Astrocyte (in vitro differentiated cells and primary cell): ENCODE measurements at places on chromosomes 6 and 20. TPM values are rescaled to one million over a fixed set of nuclear protein-coding genes. Genes with fewer than 3 reads are reported as not detected.

GRCh38 chr20:16944745-16945144, 196.6 kb downstream of the OTOR start:
- DNase-seq: peak; percentile 56

HLA-DPA1 gene
- 0.50 and 1.7 TPM in 2 replicates for total RNA-seq

TREM2 gene
- not detected in 2 replicates for total RNA-seq

APOBEC2 gene
- total RNA-seq: not detected in 2 replicates

GRCh38 chr6:97427648-97428047, 144.6 kb upstream of the MMS22L start:
- no peak for DNase-seq

TUBB2B gene
- 124 and 144 TPM in 2 replicates for total RNA-seq

DNA sequence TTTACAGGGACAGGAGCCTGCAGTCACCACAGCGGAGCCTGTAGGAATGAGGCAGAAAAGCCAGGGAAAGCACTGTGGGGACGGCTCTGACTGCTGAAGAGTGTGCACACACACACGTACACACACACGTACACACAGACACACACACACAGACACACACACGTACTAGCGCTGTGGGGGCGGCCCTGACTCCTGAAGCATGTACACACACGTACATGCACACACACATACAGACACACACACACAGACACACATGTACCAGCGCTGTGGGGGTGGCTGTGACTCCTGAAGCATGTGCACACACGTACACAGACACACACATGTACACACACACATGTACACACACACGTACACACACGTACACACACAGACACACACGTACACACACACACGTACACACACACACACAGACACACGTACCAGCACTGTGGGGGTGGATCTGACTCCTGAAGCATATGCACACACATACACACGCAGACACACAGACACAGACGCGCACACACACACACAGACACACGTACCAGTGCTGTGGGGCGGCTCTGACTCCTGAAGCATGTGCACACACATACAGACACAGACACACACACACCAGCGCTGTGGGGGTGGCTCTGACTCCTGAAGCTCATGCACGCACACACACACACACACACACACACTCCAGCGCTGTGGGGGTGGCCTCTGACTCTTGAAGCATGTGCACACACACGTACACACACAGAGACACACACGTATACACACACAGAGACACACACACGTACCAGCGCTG, 127.3 kb downstream of the DLL1 start:
- DNase-seq: no peak

GRCh38 chr20:15763366-15763765, 809.9 kb downstream of the KIF16B start:
- DNase-seq: peak; percentile 9

DNA sequence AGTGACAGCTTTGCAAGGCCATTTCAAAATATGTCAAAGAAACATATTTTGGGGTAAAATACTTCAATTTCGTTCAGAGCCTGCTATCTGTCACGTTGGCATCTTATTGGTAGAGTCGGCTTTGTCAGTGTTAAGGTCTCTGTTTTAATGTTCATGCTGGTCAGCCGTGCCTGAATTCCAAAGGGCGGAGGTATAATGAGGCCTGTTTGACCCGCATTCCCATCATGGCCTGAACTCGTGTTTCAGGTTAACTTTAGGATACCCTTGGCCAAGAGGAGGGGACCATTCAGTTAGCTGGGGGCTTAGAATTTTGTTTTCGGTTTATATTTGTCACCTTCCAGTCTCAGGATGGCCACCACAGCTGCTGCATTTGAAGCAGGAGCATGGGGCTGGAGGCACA, 236.4 kb downstream of the NFATC2 start:
- DNase-seq: no peak

GRCh38 chr20:58523072-58523970, 8.1 kb upstream of the APCDD1L start:
- peak; percentile 92 for DNase-seq

GRCh38 chr6:97113170-97113569, 169.8 kb downstream of the MMS22L start:
- DNase-seq: no peak

DNA sequence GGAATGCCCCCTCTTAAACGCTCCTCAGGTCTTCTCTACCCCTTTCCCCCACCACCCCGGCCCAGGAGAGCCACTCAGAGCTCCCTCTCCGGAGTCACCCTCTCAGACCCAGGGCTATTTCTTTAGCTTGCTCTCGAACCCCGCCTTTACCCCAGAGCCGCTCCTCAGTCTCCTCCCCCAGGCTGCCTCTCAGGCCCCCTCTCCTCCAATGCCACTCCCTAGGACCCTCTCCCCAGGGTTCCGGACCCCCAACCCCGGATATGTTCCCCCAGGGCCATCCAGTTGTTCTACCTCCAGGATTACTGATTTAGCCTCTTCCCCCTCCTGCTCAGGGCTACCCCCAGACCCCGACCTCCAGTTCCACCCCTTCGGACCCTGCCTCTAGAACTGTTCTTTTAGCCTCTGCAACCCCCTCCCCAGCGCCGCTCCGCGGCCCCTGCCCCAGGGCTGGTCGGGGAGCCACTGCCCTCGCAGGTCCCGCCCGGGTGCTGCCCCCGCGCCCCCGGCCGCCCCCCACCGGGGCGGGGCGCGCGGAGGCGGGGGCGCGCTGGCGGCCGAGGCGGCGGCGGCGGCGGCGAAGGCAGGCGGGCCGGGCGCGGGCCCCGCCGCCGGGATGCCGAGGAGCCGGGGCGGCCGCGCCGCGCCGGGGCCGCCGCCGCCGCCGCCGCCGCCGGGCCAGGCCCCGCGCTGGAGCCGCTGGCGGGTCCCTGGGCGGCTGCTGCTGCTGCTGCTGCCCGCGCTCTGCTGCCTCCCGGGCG, at the start of gene MMP24:
TSS of gene MMP24 (plus strand) at position 565 of the 758 bp plus-strand sequence. CDS start at position 614, 49 bp downstream.
- no peak for DNase-seq

- DNase-seq: peak; percentile 72
Observed at GRCh38 chr6:118748311-118749062, 97.1 kb upstream of the CEP85L start.

DNA sequence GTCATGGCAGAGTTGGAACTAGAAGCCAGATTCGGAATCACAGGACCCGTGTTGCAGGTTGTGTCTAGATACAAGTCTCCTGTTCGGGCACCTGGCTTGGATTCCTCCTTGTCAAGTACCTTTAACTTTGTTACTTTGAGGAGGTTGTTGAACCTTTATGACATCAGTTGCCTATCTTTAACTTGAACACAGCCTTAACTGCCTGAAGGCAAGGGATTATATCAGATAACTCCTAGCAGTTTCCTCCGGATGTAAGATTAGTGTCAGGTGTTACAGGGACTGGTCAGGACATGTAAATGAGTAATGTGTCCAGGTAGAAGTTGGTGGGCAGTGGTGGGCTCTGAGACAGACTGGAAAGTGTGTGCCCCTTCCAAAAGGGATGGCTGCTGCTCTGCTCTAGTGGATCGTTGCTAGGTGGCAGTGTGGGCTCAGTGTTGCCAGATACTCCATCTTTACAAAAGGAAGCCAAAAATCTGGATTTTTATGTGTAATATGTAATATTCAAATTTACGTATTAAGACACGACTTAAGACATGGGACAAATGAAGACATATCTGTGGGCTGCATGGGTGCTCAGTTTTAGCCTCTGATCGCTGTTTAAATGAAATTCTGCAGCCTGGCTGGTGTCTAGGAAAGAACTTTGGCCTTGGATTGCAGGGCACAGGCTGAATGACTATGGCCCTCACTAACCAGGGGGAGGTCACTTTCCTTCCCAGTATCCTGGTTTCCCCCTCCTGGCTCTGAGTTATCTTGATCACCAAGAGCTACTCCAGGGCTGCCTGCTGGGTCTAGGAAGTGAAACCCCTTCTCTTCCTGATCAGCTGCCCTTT, 27.1 kb downstream of the CHMP4B start:
- no peak for DNase-seq

PRRT1 gene
- total RNA-seq: 0.45 and 0.67 TPM in 2 replicates

GABRR1 gene
- not detected in 2 replicates for total RNA-seq

IL17A gene
- total RNA-seq: not detected in 2 replicates

DNA sequence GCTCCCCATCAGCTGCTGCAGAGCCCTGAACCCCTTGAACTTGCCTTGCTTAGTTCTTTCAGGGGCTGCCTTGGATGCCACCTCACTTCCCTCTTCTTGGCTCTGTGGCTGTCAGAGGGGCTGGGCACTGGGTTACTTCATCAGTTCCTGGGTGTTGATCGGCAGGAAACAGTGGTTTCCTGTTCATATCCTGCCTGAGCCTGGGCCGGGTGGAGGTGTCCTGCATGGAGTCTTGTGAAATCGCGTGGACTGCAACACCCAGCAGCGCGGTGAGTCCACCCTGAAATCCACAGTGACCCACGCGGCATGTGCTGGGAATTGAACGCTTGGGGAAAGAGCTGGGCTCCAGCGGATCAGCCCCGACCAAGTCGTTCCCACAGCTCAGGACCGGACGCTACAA, 97.5 kb downstream of the CDH26 start:
- DNase-seq: no peak

WFDC10B gene
- not detected in 2 replicates for total RNA-seq

KCNQ2 gene
- 11.5 and 11.9 TPM in 2 replicates for total RNA-seq

- DNase-seq: no peak
Observed at GRCh38 chr6:108167449-108168089, 1.7 kb downstream of the NR2E1 start.

- peak; percentile 58 for DNase-seq
Observed at GRCh38 chr6:11989386-11989785, 22.7 kb upstream of the HIVEP1 start.

- peak; percentile 94 for DNase-seq
Observed at GRCh38 chr20:25623736-25624499, at the start of gene NANP. Gene NANP (minus strand): TSS chr20:25624014. CDS start chr20:25623948, 66 bp downstream.

TINAG gene
- not detected in 2 replicates for total RNA-seq

DNA sequence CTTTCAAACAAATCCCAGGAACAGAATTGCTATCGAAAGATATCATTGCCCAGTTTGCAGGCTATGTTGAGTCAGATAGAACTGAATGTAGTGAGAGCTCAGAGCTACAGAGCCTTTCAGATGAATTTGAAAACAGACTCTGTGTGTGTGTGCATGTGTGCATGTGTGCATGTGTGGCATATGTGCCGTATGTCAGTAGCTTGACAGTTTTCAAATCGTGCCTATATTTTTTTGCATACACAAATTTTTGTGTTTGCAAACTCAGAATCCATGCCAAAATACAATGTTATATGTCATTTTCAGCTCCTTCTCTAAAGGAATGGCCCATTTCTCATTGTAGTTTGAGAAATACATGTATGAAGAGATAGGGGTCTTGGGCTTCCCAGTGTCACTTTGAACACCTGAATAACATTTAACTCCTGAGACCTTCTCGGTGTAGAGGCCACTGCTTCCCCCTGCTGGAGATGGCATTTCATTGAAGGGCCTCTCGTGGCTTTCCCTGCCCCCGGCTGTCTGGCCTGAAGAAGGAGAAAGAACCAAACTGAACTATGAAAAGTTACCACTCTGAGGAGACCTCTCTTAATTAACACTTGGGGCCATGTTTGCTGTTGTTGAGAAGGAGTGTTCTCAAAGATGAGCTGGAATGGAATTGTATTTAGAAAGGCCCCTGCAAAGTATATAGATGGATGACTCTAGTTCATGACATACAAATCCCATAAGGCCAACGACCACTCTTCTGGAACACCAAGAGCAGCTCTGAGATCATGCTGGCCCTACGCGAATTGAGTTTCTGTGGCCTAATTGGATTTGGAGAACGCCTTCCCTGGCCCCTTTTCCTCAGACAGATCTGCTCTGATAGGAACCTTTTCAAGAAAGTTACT, 58.7 kb downstream of the VAPB start:
- DNase-seq: peak; percentile 19

DNA sequence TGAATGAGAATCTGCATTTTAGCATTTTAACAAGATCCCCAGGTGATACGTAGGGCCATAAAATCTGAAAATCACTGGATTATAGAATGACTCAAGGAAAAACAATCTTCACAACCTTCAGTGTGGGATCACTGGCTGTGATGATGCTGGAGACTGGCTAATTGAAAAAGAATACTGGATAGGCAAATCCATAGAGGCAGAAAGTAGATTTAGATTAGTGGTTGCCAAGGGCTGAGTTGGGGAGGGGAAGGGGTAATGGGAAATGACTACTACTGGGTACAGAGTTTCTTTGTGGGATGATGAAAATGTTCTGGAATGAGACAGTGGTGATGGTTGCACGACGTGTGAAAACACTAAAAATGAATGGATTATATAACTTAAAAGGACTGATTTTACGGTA, 84.1 kb downstream of the CDK19 start:
- DNase-seq: peak; percentile 44

CST1 gene
- not detected in 2 replicates for total RNA-seq

NKAPL gene
- total RNA-seq: not detected in 2 replicates

GRCh38 chr6:111971866-111972532, 81.9 kb upstream of the CCN6 start:
- DNase-seq: peak; percentile 70

DNA sequence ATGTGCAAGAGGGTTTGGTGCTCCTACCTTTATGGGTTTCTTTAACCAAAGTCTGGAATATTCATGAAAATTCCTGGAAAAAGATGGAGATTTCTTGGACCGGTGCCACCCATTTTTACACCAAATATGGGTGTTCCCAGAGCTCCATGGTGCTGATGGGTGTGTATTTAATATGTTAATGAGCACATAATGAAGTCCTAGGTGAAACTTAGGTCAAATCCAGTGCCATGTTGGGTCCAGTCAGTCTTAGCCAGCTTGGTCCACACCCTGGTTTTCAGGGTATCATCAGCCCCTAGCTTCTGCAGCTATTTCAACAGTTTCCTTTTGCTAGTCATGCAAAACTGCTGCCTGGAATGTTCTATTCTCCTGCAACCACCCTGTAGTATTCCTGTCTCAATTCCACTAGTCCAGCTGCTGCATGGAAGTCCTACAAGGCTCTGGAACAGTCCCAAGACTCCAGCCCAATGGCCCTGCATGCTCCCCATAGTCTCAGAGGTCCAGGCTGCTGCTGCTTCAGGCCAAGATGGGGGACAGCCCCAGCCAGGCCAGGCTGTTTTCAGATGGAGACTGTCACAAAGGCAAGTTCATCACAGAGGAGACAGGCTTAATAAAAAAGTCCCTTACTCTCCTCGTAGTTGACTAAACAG, 31.8 kb downstream of the CST9L start:
- DNase-seq: no peak

CD40 gene
- total RNA-seq: 2.3 and 4.1 TPM in 2 replicates

C6orf163 gene
- 1.6 and 2.9 TPM in 2 replicates for total RNA-seq

DNA sequence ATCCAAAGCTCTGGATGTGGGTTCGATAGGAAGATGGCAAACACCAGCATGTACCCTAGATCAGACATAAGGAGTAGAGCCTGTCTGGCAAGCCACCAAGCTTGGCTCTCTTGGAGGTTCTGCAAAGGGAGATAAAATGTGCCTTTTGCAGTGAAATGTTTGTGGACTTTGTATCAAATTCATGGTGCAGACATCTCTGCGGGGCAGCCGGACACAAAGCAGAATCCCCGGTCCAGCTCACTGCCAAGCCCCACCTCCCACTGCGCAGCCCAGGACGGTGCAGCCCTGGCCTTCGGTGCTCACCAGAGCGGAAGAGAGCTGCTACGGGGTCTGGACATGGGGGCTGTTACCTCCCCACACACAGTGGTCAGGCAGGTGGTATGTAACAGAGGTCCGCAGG, 333.6 kb upstream of the JARID2 start:
- no peak for DNase-seq

- DNase-seq: no peak
Observed at GRCh38 chr6:49918787-49919186, 45.2 kb downstream of the DEFB114 start.

GRCh38 chr6:223763-224162, 68.5 kb upstream of the DUSP22 start:
- peak; percentile 23 for DNase-seq
